ENCODE measurements at places on chromosomes 12 and 14.

DNA sequence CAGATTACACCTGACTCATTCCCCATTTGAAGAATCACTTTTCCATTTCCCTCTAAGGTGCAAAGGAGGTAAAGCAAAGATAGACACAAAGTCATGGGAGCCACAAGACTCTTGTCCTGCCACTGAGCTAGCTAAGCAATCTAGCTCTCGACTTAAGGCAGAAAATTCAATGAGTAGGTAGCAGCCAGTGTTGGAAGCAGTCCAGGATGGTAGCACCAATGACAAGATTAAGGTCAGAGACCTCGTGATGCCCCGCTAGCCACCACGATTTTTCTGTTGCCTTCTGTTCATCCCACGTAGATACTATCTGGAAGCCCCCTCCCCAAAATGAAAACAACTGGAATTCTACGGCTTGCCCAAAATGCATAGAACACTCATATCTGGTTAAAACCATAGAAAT lies 1.4 kb downstream of the VAMP1 start:
- DNase-seq = no peak

DNA sequence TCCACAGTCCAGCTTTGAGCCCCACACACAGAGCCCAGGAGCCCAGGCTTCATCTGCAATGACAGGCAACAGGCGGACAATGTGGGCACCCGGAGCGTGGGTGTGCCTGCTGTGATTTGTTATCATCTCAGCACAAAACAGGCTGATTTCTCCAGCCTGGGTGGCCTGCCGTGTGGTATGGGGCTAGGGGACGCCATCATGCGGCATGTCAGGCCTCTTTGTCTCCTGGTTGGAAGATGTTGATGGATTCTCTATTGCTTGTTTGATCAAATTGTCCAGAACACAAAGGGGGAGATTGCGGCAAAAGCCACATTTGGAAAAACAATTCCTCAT lies 147.1 kb downstream of the KIF26A start:
- no peak for DNase-seq

GRCh38 chr14:54893151-54893760 lies 9.4 kb downstream of the GCH1 start:
- no peak for DNase-seq

DNA sequence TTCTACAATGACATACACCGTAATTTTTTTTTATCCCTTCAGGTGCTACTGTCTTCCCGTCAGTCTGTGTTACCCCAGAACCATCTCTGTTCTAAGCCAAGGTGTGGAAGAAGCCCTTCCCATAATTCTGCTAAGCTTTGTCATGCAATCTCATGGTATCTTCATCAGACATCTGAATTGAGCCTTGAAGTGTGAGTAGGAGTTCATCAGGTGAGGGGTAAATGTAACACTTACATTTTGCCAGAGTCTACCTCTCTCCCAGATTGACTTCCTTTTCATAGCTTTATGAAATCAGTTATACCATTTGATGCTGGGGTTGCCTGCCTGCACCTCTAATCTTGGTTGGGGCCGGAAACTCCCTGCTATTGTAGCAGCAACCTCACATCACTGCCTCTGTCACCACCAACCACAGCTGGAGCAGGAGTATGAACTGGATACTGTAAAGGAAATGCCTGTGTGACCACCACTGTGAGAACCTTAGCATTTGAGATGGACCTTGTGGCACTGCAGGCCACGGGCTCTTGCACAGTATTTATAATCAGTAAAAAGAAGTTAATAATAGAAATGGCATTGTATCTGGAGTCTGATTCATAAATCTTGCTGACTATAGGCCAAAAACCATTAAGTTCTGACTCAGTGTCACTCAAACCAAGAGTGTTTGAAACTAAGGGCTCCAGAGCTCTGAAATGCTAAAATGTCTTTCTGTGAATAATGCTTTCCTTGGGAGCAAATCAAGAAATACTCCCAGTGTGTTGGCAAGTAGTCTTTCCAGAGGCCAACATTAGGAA lies 58.7 kb upstream of the STK38L start:
- no peak for DNase-seq

DNA sequence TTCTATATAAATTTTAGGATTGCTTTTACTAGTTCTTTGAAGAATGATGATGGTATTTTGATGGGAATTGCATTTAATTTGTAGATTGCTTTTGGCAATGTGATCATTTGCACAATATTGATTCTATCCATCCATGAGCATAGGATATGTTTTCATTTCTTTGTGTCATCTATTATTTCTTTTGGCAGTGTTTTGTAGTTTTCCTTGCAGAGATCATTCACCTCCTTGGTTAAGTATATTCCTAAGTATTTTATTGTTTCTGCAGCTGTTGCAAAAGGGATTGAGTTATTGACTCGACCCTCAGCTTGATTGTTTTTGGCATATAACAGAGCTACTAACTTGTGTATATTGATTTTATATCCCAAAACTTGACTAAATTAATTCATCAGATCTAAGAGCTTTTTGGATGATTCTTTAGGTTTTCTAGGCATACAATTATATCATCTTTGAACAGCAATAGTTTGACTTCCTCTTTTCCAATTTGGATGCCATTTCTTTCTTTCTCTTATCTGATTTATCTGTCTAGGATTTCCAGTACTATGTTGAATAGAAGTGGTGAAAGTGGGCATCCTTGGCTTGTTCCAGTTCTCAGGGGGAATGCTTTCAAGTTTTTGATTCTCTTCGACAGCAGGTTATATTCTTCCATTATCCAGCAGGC lies 668.1 kb downstream of the SLC16A7 start:
- no peak for DNase-seq

- no peak for DNase-seq
These were observed 404.9 kb upstream of the TMPO start for GRCh38 chr12:98110536-98110935.

GRCh38 chr12:1287446-1287975 lies 296.5 kb downstream of the ERC1 start:
- DNase-seq = no peak

DNA sequence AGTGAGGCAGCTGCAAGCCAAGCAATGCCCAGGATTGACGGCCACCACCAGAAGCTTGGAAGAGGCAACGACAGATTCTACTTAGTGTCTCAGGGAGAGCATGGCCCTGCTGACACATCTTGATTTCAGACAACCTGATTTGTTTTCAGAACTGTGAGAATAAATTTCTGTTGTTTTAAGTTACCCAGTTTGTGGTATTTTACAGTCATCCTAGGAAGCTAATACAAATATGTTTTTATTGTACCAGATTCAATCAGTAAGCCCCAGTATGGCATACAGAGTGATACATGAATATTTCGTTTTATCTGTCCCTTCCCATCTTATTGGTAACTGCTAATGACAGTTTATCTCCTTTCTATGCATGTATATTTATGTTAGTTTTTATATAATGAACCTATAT lies 62.3 kb downstream of the SAMD4A start:
- DNase-seq = no peak

GRCh38 chr12:18992336-18992735 lies 137.2 kb upstream of the PLEKHA5 start:
- no peak for DNase-seq

DNA sequence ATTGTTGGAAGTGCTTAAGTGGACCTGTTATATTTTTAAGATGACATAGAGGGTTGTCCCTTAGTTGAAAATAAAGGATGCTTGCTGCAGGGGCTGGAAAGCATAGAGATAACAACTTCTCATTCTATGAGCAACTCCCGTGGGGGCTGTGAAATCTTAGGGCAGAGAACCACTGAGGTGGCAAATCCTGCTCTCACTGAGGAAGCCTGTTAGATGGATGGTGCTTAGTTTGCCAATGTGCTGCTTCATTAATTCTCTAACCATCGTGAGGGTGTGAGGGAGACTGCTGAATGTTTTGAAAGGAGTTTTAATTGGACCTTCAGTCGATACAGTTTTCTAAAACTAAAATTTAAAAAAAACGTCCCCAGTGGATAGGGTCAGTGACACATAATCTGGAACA lies 46.5 kb downstream of the PTPRO start:
- DNase-seq = no peak

- no peak for DNase-seq
These were observed 43.3 kb downstream of the MMAB start for GRCh38 chr12:109529691-109530640.

GRCh38 chr14:105492031-105492970 lies 1.3 kb downstream of the TEDC1 start:
- no peak for DNase-seq

DNA sequence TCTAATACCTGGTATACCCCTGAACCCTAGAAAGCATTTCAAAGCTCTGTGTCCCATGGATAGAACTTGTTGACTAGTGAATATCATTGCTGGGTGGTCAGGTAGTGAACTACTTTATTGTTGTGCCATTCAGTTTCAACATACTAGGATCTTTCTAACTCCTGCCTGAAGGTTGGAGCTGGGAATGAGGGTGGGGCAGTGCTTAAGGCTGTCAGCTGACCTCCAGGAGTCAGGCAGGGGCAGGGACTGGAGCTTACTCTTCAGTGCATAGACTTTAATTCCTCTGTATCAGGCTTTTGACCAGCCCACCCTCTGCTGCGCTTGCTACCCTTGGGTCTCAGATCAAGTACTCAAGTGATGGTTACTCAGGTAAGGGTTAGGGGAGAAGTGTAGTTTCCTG lies 102.6 kb upstream of the RFX4 start:
- no peak for DNase-seq

- no peak for DNase-seq
These were observed 65.5 kb upstream of the SLC38A4 start for GRCh38 chr12:46891306-46891705.

GRCh38 chr14:53516261-53516774 lies 363.2 kb upstream of the DDHD1 start:
- DNase-seq = no peak

- no peak for DNase-seq
These were observed 1.5 kb upstream of the FBRSL1 start for GRCh38 chr12:132488127-132489077.

GRCh38 chr14:58082491-58083098 lies 69.4 kb downstream of the ARMH4 start:
- DNase-seq = no peak

GRCh38 chr12:89156340-89156739 lies 196.0 kb downstream of the DUSP6 start:
- DNase-seq = no peak

GRCh38 chr12:48329199-48329939 lies 21.4 kb downstream of the ZNF641 start:
- DNase-seq = no peak
